ENCODE measurements at places on chromosomes 4 and X.

GRCh38 chrX:135086197-135086854, 34.0 kb downstream of the ETDB start:
- no peak for DNase-seq

- DNase-seq = no peak
Measured at GRCh38 chrX:26873736-26874135, 589.4 kb downstream of the PPP4R3C start.

DNA sequence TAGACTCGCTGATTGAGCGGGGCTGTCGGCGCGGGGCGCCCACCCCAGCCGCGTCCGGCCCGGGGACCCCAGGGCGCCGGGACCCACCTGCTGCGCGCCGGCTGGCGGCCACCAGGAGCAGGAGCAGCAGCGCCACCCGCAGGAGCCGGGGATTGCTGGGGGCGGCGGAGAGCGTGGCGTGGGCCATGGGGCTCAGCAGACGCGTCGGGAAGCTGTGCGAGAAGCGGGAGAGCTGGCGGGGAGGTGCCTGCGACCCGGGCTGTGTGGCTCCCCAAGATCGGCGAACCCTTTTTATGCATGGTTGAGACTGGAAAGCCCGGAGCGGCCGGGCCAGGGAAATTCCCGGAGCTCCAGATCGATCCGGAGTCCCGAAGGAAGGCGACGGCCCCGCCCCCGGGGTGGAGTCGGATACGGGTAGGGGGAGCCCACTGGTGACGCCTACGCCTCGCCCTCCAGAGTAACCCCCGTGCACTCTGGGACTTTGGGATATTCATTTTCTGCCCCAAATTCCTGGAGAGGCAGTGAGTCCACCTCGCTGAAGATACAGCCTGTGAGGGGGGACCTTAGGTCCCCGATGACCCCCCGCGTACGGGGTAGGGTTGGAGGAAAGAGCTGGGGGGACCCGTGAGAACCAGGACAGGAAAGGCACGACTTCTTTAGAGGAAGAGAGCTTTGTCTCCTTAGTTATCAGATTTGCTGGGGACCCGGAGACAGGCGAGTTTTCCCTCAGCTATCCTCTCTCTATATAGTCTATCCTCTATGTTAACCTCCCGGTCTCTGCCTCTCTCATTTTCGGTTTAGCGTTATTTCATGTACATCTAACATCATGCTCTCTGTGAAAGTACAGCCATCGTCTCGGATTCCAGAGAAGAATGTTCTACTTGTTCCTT, at the start of gene CXCL3:
Gene CXCL3, minus strand, starts transcription at position 265 of the 890 bp plus-strand sequence. Its CDS starts 78 bp downstream, at position 187.
- DNase-seq = no peak

GRCh38 chr4:123976285-123976684, 579.7 kb downstream of the SPRY1 start:
- DNase-seq = no peak

- DNase-seq = no peak
Measured at GRCh38 chrX:55129361-55129760, 40.5 kb downstream of the PAGE2 start.

DNA sequence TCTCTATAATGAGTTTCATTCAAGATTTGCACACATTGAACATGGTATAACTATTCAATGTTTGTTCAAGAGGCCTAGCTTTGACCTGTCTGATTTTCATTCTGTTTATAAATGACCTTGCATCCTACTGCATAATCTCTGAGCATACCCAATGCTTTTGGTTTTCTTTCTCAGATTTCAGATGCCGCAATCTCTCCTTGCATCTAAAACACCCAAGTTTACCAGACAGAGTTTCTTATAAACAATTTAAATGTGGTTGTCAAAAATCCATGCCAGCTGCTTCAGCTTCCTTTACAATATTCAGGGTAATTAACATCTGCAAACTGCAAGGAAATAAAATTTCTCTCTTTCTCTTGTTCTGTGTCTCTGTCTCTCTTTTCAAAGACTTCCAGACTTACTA, 123.0 kb upstream of the PCDH18 start:
- no peak for DNase-seq

DNA sequence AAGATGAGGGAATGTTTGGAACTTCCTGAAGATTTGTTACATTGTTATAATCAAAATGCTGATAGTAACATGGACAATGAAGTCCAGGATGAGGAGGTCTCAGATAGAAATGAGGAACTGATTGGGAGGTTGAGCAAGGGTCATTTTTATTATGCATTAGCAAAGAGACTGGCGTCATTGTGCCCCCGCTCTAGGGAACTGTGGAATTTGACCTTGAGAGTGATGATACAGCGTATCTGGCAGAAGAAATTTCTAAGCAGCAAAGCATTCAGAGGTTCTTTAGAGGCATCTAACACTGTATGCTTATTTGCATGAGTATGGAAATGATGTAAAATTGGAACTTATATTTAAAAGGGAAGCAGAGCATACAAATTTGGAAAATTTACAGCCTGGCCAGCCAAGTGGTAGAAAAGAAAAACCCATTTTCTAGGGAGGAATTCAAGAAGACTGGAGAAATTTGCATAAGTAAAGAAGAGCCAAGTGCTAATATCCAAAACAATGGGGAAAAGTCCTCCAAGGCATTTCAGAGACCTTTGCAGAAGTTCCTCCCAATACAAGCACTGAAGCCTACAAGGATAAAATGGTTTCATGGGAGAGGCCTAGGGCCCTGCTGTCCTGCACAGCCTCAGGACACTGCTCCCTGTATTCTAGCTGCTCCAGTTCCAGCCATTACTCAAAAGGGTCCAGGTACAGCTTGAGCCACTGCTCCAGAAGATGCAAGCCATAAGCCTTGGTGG, 483.0 kb upstream of the NDST4 start:
- DNase-seq = no peak

GRCh38 chr4:90226734-90227133, 99.5 kb downstream of the CCSER1 start:
- DNase-seq = no peak

DNA sequence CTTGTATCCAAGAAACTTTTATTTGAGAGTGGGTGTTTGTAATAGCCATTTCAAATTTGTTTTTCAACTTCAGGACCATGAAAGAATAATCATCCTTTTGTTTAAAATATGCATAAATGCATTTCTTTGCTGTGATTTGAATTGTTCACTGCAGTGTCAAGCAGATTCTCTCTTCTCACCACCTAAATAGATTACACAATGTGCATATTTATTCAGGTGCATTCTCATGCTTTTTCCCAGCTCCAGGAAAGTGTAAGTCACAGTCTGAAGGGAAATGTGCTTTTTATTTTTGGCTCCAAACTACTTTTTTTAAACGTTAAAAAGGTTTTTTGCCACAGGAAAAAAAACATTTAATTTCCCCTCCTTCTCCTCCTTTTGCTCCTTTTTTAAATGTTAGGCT, 17.5 kb downstream of the C4orf33 start:
- DNase-seq = no peak

DNA sequence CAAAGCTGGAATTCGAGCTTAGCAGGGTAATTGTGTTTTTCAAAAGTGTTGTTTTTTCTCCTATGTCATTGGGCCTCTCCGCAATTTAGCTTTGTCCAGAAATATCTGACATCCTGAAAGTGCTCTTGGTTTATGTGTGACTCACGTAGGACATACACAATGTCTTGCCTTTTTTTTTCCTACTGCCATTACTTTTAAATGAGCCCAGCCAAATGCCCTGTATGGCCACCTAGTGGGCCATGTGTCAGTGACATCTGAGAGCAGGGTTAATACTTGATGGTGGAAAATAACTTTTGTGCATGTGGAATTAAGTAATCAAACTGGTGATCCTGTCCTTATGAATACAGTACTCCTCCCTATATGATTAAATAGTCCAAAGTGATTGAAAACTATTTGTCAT, 1411.1 kb upstream of the TENM3 start:
- DNase-seq = no peak

DNA sequence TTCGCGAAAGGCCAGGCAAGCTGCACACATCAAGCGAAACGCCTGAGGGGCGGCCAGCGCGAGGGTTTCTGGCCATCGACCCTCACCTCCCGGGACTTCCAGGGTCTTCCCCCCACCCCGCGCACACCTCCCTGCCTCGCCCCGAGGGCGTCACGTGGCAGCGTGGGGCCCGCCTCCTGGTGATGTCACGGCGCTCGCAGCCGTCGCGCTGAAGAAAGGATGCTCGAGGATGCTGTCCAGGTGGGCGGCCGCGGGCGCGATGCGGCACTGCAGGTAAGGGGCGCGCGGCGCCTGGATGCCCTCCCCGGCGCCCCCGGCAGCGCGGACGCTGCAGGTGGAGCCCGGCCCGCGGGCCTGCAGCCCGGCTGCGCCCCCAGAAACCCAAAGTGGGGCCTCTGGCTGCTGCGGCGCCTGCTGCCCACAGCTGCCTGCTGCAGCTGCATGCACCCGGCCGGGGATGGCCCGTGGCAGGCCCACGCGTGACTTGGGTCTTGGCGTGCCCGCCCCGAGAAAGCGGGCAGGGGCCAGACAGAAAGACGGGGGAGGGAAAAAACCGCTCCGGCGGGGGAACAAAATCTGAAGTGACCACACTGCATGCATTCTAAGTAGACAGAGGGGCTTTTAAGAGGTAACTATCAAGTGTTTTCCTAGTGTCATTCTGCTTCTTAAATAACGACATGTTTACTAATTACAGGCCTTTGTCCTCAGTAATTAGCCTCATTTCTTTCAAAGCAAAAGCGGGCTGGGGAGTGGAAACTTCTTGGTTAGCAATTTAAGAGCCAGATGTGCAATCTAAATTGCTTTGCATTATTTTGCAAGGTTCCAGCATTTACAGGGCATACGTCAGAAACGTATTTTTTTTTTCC, 1.7 kb downstream of the CLCN4 start:
- DNase-seq = no peak

DNA sequence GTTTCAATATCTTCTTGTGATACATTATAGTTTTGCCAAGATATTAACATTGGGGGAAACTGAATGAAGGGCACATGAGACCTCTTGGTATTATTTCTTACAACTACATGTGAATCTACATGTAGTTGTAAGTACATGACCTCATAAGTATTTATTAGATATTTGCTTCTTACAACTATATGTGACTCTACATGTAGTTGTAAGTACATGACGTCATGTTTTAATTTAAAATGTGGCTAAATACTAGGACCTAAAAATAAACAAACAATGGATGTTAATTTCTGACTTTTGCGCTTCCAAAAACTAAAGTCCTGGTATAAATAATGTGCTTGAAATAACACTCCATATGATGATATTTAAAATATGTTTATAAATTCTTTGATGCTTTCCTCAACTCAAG, 190.2 kb downstream of the CBLL2 start:
- no peak for DNase-seq

DNA sequence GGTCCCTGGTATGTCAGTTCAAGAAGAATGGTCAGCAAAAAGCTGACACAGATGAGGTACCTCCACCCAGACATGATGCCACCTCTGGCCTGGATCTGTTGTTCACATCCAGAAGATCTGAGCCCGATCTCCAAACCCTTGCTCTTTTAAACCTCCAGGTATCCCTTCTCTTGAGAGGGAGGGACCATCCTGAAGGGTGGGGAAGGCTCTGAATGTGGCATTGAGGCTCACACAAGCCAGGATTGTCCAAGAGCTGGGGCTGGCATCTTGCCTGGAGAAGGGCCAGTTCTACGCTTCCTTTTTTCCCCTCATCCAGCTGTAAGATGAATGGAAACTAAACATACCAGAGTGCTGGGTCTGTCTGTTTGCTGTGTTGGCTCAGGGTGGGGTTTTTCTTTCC, at the start of gene ITIH6:
Gene ITIH6, minus strand, starts transcription at position 119 of the 400 bp plus-strand sequence. Its CDS starts 45 bp downstream, at position 74.
- no peak for DNase-seq

DNA sequence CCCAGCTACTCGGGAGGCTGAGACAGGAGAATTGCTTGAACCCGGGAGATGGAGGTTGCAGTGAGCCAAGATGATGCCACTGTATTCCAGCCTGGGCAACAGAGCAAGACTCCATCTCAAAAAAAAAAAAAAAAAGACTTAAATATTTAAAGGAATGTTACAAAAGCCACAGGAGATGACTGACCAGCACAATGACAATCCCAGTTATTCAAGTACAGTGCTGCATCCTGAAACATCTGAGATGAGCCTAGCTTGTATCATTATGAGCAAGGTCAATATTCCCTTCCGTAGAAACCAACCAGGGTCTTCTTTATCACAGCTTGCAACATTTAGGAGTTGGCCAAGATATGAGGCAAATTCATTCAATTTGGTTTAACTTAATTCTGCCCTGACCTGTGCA, 38.6 kb downstream of the LNX1 start:
- no peak for DNase-seq

- DNase-seq = no peak
Measured at GRCh38 chr4:28973587-28974350, 1746.4 kb upstream of the PCDH7 start.

DNA sequence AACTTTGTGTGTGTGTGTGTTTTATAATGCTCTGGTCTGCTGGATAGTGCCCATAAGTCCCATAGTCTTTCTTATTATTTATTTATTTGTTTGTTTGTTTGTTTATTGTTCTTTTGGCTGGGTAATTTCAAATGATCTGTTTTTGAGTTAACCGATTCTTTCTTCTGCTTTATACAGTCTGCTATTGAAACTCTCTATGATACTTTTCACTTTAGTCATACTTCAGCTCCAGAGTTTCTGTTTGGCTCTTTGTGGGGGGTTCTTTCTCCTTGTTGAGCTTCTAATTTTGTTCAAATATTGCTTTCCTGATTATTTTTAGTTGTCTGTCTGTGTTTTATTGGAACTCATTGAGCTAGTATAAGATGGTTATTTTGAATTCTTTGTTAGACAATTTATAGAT, 10.0 kb downstream of the CXCL3 start:
- no peak for DNase-seq

DNA sequence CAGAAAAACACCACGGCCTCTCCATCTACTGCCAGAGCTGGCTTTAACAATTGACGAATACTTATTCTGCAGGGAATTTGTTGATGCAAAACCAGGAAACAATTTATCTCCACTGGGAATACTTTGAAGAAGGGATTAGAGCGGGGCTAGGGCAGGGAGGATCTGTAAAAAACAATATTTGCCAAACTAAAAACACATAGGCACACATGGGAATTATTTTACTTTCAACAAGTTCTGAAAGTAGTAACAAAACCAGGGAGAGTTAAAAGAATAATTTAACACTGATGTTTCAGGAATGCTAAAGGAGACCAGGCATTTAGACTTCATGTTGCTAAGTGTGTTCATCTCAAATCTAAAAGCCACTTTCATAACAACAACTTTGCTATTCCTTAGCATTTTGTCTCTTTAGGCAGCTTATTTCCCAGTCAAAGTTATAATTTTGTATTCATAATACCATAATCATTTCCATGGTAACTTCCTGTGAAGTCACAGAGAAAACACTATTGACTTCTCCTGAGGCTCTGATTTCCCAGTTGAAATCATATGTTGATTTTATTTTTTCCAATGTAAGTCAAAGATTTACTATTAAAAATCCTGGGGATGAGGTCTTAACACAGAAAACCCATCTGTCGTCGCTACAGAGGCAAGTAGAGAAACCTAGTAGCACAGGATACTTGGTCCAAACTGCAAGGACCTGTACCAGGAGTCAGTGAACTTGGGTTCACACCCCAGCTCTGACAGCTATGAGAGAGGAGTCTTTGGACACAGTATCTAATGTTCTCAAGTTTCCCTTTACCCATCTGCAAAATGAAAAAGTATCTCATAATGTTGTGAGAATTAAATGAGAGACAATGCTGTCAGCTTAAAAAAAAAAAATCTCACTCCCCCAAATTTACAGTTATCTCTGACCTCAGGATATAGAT, 69.3 kb downstream of the SH3RF1 start:
- no peak for DNase-seq

All from stimulated activated CD4-positive, alpha-beta T cell treated with anti-CD3 and anti-CD28 coated beads, TNF-alpha, amount 100 ng/mL, for 1 hour (primary cell).